Temporal lobe (tissue), 4 donors: ENCODE measurements at places on chromosomes 11 and 22. TPM values are rescaled to one million over a fixed set of nuclear protein-coding genes. Genes with fewer than 3 reads are reported as not detected.

The PATE2 gene
- total RNA-seq: 0.25 TPM

The SOX6 gene
- total RNA-seq: 23.6 TPM

The SYT8 gene
- not detected for total RNA-seq

The RHOD gene
- total RNA-seq: 0.49 TPM

The POU2AF1 gene
- total RNA-seq: under 0.01 TPM

The EHF gene
- total RNA-seq: 0.25 TPM

The MPPED1 gene
- total RNA-seq: 339 TPM

The SHANK2 gene
- total RNA-seq: 41.6 TPM

The ACTN3 gene
- not detected for total RNA-seq

The SAA2 gene
- not detected for total RNA-seq

The OR5AS1 gene
- total RNA-seq: not detected

The KCNJ11 gene
- total RNA-seq: 5.7 TPM

The MS4A3 gene
- 0.98 TPM for total RNA-seq

The CRYBB2 gene
- total RNA-seq: 0.25 TPM

The OR9G1 gene
- total RNA-seq: not detected

The GUCY1A2 gene
- total RNA-seq: 109 TPM

The GGTLC3 gene
- total RNA-seq: not detected

The OR6A2 gene
- 0.49 TPM for total RNA-seq

The KMT5B gene
- 123 TPM for total RNA-seq

The ANKK1 gene
- total RNA-seq: not detected

The SYCE3 gene
- total RNA-seq: not detected

The OR51B2 gene
- 0.49 TPM for total RNA-seq

The SLC22A12 gene
- total RNA-seq: not detected

The RRP8 gene
- 9.8 TPM for total RNA-seq

The OR6T1 gene
- not detected for total RNA-seq

The HOATZ gene
- 0.98 TPM for total RNA-seq

The CYP2D6 gene
- total RNA-seq: 2.0 TPM

The ALG9 gene
- total RNA-seq: 62.4 TPM

The GRIA4 gene
- total RNA-seq: 56.5 TPM

The H19 gene
- total RNA-seq: 6.6 TPM

The SLC22A6 gene
- total RNA-seq: 5.7 TPM

The PANX2 gene
- 3.2 TPM for total RNA-seq

The MOGAT2 gene
- total RNA-seq: 0.25 TPM

The FAM76B gene
- total RNA-seq: 28.5 TPM

The FUT4 gene
- 6.1 TPM for total RNA-seq

The KRTAP5-1 gene
- total RNA-seq: not detected

The TBX10 gene
- not detected for total RNA-seq

The SNX32 gene
- total RNA-seq: 10.8 TPM

The MMP8 gene
- total RNA-seq: 0.25 TPM

The KCNQ1OT1 gene
- total RNA-seq: 2.0 TPM

The OR5B21 gene
- not detected for total RNA-seq

The CRYAB gene
- total RNA-seq: 7.4 TPM

The CLTCL1 gene
- 7.9 TPM for total RNA-seq

The DDX25 gene
- 19.9 TPM for total RNA-seq

The ELMOD1 gene
- 119 TPM for total RNA-seq

The OSM gene
- total RNA-seq: 0.25 TPM

The LMF2 gene
- total RNA-seq: 11.6 TPM

The VWCE gene
- 1.5 TPM for total RNA-seq

The CDC42EP1 gene
- total RNA-seq: 3.4 TPM

The ARHGAP1 gene
- total RNA-seq: 17.9 TPM

The CDC42EP2 gene
- 2.7 TPM for total RNA-seq

The GLYATL2 gene
- 0.74 TPM for total RNA-seq

The TIGD3 gene
- total RNA-seq: 3.0 TPM

The OR2AT4 gene
- not detected for total RNA-seq

The PES1 gene
- total RNA-seq: 37.6 TPM
